Non-pigmented ciliary epithelial cell (primary cell): ENCODE measurements at places on chromosomes 1 and 21.

DNA sequence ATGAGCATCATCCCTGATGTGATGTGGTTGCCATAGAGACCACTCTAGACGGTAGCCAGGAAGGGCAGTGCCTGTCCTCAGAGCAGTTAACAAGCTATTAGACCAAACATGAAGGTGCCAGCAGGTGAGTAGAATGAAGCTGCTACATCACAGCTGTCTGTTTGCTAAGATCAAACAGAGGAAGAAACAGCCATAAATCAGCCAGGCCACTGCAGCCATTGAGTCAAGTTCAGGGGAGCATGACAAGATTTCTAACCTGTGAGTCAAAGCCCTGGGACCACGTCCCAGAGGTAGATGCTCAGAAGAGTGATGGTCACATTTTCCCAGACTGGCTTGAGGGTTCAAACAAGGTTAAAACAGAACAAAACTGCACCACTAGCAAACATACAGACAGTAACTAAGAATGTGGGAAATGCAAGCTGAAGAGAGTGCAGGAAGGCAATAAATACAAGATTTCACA, 450.6 kb upstream of the DAB1 start:
- DNase-seq: no peak

DNA sequence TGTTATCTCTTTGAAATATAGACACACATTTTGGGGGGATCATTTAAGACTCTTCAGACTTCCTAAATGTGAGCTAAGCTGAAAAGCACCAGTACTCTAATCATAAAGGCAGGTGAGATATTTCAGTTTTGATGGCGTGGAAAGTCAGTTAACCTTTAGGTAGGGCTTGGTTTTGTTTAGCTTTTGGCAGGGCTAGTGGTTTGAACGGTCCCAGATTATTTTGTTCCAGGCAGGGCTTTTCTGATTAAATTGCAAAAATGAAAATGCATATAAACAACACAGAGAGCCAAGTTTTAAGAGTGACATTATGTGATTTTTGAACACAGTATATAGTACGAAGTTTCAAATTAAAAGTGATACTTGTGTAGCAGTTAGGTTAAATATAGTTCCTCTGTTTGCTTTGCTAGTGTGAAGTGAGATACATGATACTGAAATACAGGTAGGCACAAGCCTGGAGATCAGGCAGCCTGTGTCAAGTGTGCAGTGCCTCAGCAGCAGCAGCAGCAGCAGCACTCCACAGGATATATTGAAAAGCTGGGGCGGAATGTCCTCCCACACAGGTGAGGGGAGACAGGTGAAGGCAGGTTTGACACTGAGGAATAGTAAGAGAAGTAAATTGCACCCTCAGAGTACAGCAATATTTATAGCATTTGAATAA, 47.4 kb downstream of the CAMTA1 start:
- DNase-seq: no peak

- DNase-seq: no peak
Observed at GRCh38 chr21:25215698-25216384, 391.4 kb downstream of the MRPL39 start.

DNA sequence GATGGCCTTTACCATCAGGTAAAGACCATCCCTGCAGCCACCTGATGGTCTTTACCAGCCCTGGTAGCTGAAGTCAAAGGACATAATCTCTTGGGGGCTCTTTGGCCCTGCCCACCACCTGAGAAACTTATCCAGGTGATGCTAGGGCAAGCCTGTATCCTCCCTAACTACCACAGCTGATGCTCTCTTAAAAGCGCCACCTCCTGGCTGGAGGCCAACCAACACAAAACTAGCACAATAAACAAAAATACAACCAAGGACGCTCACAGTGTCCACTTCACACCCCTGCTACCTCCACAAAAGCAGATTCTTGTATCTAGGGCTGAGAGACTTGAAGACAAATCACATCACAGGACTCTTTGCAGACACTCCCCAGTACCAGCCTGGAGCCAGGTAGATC, 357.1 kb upstream of the POU3F1 start:
- DNase-seq: no peak

- no peak for DNase-seq
Observed at GRCh38 chr21:32340863-32341848, 42.5 kb downstream of the MRAP start.

DNA sequence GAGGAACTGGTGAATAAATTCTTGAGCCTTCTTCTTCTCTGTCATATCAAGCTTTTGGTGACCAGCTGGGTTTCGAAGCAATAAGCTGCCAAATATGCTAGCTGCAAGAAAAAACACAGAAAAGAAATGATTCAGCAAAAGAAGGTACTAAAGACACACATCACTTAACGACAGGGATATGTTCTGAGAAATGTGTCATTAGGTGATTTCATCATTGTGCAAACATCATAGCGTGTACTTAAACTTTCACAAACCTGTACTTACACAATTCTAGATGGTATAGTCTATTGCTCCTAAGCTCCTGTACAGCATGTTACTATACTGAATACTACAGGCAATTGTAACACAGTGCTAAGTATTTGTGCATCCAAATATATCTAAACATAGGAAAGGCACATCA, 2.9 kb upstream of the MTF1 start:
- no peak for DNase-seq

DNA sequence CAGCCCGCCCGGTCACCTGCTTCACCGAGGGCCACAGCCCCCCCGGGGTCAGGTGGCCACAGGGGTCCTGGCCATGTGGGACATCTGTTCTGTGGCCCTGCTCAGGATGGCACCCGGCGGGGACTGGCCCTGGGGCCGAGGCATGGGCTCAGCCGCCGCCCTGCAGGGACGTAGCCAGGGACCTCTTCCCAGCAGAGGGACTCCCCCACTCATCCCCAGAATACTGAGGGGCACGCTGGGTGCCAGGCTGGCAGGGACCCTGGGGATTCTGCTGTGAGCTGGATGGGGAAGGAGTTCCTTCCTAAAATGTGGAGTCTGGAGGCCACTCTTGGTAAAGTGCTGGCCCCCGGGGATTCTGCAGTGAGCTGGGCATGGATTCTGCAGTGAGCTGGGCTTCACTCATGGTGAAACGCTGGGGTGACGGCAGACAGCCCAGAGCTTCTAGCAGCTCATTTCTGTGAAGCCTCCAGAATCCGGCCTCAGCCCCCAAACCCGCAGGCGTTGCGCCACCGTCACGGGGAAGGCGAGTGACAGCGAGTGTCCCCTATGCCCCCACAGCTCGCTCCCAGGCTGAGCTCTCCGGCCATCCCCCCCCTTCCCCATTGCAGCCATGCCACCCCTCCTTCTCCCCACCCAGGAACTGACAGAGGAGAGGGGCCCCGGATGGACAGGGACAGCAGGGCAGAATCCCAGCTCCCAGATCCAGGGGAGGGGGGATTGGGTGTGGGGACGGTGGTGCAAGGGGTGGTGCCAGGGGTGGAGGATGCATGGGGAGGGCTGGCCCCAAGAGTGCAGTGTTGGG, 1.4 kb downstream of the ITGB2 start:
- no peak for DNase-seq

- DNase-seq: no peak
Observed at GRCh38 chr1:208562151-208562960, 318.2 kb upstream of the PLXNA2 start.

DNA sequence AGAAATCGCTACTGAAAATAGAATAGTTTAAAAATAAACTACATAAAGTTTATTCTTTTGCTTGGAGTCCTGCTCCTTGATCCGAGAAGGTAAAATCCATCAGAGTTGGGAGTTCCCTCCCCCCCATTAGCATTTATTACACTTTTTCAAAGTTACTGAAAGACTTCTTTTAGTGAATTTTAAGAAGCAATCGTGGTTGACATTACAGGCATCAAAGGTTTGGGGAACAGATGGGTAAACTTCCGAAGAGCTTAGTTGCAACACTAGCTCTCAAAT, 31.0 kb upstream of the NFIA start:
- no peak for DNase-seq

DNA sequence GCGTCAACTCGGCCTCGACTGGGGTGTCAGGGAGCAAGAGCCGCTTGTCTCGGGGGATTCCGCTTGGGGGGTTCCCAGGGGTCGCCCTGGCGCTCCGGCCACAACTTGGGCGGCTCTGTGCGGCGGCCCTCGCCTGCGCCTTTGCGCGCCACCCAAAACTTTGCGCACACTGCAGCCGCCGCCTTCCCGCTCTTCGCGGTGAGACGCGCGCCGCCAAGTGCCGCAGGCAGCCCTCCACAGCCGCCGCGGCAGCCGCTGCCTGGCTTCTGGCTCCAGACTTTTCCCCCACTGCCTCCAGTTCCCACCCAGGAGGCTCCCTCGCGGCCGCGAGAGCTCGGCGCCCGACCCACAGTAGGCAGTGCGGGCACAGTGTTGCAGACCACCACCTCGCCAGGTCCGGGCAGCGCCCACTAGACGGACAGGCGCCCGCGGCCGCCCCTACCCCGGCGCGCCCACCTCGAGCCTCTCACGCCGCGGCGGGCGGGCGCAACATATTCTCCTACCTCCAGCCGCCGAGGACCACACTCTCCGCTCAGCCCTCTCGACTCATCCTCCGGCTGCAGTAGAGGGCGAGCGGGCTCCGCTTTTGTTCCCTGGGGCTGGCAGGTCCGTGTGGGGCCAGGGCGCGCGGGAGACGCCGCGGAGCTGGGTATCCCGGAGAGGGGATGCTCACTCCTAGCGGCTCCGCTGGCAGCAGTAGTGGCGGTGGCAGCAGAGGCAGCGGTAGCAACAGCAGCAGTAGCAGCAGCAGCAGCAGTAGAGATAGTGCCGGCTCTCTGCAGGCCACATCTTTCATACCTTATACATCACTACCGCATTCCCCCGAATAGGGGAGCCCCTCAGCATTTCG, 296.6 kb downstream of the OMA1 start:
- peak; percentile 9 for DNase-seq

- no peak for DNase-seq
Observed at GRCh38 chr1:228736844-228737445, 1.7 kb downstream of the RHOU start.

DNA sequence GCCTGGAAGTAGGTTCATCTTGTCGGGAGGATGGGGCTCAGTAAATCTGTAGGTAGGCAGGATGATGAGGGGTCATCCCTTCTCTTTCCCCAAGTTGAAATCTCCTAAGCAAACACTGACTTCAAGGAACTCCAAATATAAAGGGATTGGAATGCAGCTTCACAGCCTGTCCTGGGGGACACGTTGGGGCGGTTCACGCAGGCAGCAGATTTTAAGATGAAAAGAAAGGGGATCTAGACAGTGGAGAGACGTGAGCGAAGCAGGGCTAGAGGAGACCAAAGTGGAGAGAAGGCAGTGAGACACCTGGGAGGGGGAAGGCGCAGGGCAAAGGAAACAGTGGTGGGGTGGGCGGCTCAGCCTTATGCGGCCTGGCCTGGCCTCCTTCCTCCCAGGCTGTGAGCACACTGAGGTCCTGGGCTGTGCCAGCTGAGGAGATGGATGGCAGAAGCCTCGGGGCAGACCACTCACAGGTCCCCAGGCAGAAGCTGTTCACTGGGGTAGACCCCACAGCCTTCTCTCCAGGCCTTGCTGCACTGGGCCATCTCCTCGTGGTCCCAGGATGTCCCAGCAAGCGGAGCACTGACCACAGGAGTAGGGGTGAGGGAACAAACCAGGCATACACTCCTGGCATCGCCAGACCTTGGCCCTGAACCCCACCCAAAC, 51.7 kb downstream of the TOR1AIP2 start:
- DNase-seq: no peak

GRCh38 chr1:46522184-46522968, 29.1 kb downstream of the KNCN start:
- no peak for DNase-seq

GRCh38 chr1:113630340-113631327, 128.7 kb downstream of the PHTF1 start:
- DNase-seq: no peak

DNA sequence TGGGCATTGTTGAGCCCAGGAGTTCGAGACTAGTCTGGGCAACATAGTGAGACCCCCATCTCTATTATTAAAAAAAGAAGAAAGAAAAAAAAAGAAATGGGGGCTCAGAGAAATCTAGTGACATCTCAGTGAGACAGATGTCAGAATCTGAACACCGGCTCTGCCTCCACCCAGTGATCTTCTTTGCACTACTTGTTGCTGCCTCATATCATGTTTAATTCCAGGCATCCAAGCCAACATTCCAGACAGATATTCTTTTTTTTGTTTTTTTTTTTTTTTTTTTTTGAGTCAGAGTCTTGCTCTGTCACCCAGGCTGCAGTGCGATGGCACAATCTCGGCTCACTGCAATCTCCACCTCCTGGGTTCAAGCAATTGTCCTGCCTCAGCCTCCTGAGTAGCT, 5.0 kb upstream of the ARL8A start:
- no peak for DNase-seq

- DNase-seq: peak; percentile 11
Observed at GRCh38 chr1:67213164-67213563, 46.9 kb downstream of the IL23R start.

DNA sequence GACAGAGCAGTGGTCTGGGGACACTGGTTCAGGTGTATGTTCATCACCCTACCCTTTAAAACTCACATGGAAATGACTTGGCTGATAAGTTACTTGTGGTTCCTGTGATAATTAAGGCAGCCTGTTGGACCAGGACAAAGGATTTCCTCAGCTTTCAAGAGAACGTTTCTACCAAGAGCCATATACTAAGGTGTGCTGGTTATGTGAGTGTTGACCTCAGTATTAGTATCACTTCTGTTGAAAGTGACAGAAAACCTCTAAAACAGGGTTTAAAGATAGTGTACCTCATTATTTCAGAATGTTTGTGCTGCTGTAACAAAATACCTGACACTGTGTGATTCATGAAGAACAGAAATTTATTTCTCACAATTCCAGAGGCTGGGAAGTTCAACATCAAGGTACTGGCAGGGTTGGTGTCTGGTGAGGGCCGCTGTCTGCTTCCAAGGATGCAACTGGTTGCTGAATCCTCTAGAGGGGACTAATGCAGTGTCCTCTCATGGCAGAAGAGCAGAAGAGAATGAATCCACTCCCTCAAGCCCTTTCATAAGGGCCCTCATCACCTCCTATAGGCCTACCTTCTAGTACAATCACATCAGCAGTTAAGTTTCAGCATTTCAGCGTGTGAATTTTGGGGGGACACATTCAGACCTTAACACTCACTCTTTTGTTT, 54.9 kb downstream of the UCK2 start:
- no peak for DNase-seq

- no peak for DNase-seq
Observed at GRCh38 chr21:46585191-46585953, 19.5 kb downstream of the S100B start.

- peak; percentile 68 for DNase-seq
Observed at GRCh38 chr1:12447307-12447706, 170.7 kb downstream of the DHRS3 start.

DNA sequence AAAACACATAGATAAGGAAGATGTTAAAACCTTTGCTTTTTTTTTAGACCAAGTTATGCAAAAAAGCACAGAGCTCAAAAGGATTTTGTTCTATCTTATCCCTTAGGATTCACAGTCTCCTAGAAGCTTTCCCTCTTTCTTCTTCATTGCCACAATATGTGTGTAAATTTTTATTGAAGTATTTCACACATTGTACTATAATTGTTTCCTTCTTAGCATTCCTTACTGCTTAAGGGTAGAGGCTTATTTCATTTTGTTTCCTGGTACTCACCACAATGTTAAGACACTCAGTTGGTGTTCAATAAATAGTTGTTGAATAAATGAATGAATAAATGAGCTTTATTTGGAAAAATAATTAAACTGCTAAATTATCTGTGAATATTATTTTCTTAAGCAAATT, 29.9 kb upstream of the SLC19A2 start:
- no peak for DNase-seq

- DNase-seq: no peak
Observed at GRCh38 chr21:8998946-8999681, 1522.3 kb upstream of the TPTE start.
